ENCODE measurements at places on chromosomes 2 and 18.

GRCh38 chr2:222305516-222306392 lies 7.0 kb upstream of the PAX3 start:
- DNase-seq, result no peak

DNA sequence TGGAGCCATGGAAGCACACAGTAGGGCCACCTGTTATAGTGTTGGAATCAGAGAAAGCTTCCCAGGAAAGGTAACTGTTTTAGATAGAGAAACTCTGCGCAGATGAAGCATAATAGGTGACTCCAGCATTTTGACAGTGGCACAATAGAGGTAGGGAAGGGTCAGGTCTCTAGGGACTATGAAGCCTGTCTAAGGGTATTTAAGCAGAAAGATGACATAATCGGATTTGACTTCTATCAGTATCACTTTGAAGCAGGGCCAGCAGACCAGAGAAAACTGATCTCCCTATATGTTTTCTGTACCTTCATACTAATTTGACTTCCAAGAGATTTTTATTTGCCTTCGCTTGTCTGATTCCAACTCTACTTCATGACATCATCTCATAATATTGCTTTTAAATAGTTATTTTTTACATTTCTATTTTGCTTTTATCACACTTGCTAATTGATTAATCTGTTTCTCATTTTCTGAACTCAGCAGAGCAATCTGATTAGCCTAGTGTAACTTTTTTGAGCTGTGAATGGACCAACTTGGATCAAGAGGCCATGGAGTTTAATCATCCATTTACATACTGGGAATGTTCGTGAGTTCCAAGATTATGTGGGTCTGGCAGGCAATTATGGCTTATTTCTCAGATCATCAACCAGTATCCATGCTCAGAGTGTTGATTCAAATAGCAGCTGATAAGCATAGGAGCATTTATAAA lies 8.4 kb upstream of the HIBCH start:
- no peak for DNase-seq

GRCh38 chr2:151808258-151809072 lies 19.8 kb downstream of the ARL5A start:
- DNase-seq, result no peak

- no peak for DNase-seq
Observed at GRCh38 chr2:86194751-86195054, 559 bp downstream of the IMMT start.

Data from T-helper 1 cell (primary cell).